ENCODE measurements at places on chromosomes 13 and 19.

- no peak for DNase-seq
These were observed 3.6 kb downstream of the TMEM161A start for GRCh38 chr19:19134687-19135158.

DNA sequence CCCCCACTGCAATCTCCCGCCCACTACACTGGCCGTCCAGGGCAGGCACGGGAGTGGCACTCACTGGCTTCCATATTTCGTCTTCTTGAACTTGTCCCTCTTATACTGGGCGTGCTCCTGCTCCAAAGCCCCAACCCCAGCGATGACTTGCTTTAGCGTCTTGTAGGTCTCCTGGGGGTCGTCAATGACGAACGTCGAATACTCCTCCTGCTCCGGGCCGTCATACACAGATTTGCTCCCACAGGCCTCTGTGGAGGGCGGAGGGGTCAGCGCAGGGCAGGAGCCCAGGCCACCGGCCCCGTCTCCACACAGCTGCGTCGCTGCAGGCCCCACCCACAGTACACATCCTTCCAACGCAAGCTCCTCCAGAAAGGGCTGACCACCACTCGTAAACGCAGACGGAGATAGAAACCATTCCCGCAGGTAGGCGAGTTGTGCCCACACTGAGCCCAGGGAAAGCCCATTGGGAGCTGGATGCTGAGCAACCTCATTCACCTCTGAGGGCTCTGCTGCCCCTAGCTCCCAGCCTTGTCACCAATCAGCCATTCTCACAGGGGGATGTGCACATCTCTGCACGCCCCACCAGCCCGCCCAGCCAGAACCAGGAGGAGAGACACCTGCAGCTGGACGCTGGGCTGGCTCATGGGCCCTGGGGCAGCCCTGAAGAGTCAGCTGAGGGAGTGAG lies 7.9 kb upstream of the C13orf46 start:
- DNase-seq: no peak

- DNase-seq: no peak
These were observed 1255.9 kb upstream of the MIR17HG start for GRCh38 chr13:90091611-90092010.

GRCh38 chr19:10921199-10921909 lies 7.1 kb downstream of the YIPF2 start:
- DNase-seq: no peak

DNA sequence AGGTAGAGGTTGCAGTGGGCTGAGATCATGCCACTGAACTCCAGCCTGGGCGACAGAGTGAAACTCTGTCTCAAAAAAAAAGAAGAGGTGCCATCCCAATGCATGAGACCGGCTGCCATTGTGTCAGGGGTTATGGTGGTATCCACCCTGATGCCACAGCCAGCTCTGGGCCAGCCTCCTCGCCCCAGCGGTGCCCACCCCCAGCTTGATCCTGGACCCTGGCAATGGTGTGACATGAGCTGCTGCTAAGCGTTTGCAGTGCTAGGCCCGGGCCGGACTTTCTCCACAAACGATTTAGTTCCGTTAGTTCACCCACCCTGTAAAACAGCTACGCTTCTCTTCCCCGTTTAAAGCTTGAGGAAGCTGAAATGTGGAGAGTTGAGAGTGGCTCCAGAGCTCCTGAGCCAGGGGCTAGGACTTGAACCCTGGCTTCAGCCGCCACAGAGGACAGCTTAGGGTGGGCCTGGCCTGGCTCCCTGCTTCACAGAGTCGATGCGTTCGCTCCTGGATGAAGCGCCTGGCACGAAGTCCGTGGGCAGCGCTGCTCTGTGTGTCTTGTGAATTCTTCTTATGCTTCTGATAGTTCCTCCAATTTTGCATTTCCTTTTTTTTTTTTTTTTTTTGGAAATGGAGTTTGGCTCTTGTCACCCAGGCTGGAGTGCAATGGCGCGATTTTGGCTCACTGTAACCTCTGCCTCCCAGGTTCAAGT lies 25.5 kb downstream of the NKPD1 start:
- DNase-seq: no peak

- DNase-seq: no peak
These were observed 22.0 kb upstream of the TPT1 start for GRCh38 chr13:45362939-45363338.

- no peak for DNase-seq
These were observed 169.9 kb downstream of the FLT1 start for GRCh38 chr13:28325022-28325421.

- DNase-seq: no peak
These were observed 219.4 kb downstream of the NHLRC3 start for GRCh38 chr13:39257642-39258041.

- DNase-seq: no peak
These were observed 8.9 kb upstream of the MYO1F start for GRCh38 chr19:8585894-8586750.
